ENCODE measurements at places on chromosomes 5 and 9.

GRCh38 chr5:28499766-28500290 is 1461.4 kb upstream of the CDH9 start:
- no peak for DNase-seq

DNA sequence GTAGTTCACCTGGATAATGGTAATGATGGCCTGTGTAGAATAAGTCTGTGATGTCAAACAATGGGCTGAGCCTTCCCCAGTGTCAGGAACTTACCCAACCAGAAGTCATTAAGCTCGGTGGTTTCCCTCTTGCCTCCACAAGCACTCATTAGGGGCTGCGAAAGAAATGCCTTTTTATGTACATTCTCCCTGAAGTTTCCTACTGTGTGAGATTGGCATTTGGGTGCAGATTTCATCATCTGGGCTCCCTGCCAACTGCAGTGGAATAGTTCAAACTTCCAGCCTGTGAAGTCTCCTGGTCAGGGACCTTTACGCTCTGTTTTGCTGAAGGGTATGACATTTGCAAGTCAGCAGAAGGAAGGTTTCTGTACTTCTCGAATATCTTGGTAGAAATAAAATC is 41.6 kb upstream of the TMEM215 start:
- no peak for DNase-seq

- DNase-seq: no peak
Observed at GRCh38 chr9:90449213-90449925, 193.3 kb downstream of the DIRAS2 start.

GRCh38 chr5:98563885-98564653 is 209.4 kb upstream of the RGMB start:
- DNase-seq: no peak

DNA sequence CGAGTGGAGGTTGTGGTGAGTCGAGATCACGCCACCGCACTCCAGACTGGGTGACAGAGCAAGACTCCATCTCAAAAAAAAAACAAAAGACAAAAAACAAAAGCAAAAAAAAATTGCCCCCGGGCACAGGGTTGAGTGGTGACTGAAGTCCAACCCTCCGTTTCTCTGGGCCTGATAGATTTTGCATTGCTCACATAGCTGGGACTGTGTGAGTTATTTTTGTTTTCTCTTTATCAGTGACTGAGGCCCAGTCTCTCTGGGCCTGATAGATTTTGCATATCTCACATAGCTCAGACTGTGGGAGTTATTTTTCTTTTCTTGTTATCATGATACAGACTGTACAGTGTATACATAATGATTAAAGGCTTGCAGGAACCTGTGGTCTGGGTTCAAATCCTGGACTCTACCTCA is 2.6 kb upstream of the SLC28A3 start:
- DNase-seq: no peak

GRCh38 chr5:141343242-141343952 is at the start of gene PCDHGA3:
TSS of gene PCDHGA3 (plus strand) at chr5:141343829. CDS start at chr5:141344034, 205 bp downstream.
- DNase-seq: no peak

- DNase-seq: no peak
Observed at GRCh38 chr5:147481376-147481775, 28.5 kb downstream of the DPYSL3 start.

- DNase-seq: no peak
Observed at GRCh38 chr5:138372225-138372624, 19.7 kb downstream of the KDM3B start.

- no peak for DNase-seq
Observed at GRCh38 chr9:110832926-110833325, 164.3 kb downstream of the MUSK start.

DNA sequence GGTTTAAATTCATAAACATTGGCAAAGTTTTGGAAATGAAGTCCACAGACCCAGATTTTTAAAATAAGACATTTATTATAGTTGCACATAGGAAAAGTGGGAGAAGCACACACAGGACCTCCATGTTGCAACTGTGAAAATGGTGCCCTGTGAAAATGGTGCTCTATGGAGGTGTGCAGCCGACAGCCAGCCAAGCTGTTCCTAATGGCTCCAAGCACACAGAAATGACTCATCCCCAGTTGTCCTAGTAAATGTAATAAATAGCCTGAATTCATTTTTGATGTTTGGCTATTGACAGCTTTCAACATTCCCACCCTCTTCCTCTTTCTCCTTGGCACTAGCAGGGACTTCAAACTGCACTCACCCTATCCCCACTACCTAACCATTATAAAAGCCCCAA is 590.9 kb downstream of the CAAP1 start:
- no peak for DNase-seq

GRCh38 chr5:145937432-145938250 is 1.3 kb downstream of the SH3RF2 start:
- no peak for DNase-seq

DNA sequence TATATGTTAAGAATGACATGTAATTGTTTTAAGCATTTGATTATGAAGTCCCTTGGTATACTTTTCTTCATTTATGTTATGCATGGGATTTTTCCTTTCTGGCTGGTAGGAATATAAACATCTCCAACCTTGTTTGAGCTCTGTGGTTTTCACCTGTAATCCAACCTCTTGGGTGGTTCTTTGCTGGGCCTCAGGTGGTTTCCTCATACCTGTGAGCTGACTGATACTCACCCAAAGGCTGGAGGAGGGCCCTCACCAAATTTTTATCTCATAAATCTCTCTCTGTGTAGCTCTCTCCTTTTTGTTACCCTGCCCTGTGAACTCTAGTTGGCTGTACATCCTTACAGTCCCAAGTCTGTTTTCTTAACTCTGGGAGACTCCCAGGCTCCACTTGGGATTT is 39.8 kb upstream of the C6 start:
- no peak for DNase-seq

- no peak for DNase-seq
Observed at GRCh38 chr5:139966856-139967255, 76.2 kb downstream of the NRG2 start.

DNA sequence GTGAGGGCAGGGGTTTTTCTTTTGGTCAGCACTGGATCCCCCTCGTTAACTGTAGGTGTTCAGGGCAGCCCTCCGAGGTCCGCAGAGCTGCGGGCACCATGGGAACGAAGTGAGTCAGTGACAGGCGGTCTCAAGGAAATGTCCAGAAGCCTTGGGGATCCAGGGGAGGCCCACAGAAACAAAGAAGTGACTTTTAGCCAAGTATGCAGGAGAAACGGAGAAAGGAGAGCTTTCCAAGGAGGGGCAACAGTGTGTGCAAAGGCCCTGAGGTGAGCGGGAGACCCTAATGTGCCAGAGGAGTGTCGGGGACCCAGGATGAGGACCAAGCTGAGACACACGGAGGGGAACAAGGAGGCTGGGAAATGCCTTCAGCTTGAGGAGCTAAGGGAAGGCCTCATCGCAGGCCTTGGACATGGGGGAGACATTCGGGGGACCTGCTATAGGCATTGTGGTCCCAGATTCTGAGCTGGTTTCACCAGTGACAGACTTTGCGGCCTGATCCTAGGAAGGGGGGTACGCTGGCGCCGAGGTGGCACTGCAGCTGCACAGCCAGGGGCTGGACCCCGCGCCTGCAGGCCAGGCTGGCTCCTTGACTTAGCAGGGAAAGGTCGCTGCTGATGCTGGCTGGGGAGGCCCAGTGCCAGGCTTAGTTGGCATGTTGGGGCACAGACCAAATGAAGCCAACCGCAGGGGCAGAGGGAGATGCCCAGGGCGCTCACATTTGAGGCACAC is 3.3 kb downstream of the LTC4S start:
- no peak for DNase-seq

DNA sequence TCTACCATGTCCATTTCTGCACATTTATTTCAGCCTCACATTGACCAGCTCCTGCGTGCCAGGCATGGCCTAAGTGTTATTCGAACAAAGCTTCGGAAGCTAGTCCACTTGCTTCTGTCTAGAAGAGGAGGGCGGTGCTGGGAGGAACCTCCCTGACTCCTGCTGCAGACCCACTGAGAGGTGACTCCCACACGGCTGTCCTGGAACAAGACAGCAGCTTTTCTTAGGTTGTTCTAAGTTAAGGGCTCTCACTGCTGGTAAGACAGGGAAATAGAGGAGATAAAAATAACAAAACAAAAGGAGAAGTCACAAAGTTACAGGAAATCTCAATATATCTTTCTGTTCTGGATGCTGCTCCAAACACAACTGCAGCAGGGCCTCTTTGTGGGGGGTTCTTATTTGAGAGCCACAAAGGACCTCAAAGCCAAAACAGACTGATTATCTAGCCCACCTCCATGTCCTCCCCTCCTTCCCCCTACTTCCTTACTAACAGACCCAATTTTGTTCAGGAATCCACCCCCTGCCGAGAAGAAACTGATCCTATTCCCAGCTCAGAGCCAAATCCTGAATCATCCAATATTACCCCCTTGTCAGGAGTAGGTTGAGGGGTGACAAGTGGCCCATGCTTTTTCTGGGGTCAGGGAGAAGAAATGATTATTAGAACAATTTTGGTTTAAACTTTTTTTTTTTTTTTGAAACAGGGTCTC is 28.4 kb upstream of the KCNIP1 start:
- DNase-seq: no peak

DNA sequence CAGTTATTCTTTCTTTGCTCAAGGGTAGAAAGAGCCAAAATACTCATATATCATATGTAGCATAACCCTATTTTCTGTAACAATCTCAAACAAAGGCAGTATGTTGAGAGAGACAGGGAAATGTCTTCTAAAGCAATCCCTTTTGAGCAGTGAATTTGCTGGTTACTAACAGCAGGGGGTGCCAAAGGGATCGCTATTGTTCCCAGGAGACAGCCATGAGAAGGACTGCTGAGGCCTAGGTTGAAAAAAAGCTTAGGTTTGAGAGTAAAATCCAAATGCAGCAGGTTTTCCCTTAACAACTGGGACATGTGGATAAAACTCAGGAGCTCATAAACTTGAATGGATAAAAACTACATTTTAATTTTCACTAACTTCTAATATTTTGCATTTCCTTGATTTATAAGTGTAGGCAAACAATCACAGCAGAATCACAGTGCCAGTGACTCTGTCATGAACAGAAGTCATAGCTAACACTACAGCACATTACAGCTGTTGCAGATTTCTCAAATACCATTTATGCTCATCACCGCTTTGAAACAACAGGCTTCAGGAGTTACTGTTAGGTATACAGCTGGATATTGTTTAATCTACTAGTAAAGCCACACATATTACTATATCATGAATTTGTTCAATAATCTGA is 148.4 kb downstream of the MAPKAP1 start:
- no peak for DNase-seq

- DNase-seq: no peak
Observed at GRCh38 chr9:129852579-129852978, 17.3 kb downstream of the USP20 start.

DNA sequence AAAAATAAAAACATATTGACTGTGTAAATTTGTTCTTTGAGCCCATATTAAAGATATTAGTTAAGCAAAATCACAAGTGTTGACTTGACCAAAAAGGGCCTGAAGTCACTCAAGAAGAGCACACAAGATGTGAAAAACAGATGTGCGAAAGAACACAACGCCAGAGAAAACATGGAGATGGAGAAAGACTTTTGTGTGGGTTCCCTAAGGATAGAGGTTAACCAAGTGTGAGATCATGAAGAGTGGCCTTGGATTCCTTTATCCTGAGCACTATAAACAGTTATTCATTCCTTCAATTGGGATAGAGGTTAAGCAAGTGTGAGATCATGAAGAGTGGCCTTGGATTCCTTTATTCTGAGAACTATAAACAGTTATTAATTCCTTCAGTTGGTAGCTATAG is 361.8 kb downstream of the CDH18 start:
- DNase-seq: no peak

DNA sequence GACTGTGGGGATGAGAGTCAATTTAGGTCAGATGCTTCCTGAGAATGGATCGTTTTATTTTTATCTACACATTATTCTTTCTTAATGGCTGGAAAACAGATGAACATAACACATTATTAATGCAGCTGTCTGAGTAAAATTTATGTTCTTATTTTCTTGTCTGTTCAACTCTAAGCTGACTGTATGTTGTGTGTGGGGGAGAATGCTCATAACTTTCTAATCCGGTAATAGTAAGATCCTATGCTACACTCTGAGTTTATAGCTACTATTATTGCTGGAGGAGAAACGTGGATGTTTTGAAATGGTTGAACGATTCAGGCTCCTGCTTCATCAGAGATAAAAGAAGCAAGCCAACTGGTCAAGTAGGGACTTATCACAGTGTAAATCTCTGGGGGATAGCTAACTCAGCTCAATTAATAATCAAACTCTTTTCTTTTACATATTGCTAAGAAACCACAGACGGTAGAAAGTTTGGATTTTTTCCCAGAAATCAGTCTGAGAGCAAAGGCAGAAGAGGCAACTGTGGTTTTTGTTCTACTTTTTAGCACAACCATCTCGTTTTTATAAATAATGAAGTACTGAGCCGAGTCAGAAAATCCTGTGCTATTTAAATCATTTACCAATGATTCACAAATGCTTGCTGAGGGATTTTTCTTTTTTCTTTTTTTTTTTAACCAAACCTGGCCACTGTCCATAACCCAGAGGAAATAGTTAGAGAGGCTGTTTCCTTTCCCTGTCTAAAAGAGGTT is 265.0 kb upstream of the FAM174A start:
- no peak for DNase-seq

DNA sequence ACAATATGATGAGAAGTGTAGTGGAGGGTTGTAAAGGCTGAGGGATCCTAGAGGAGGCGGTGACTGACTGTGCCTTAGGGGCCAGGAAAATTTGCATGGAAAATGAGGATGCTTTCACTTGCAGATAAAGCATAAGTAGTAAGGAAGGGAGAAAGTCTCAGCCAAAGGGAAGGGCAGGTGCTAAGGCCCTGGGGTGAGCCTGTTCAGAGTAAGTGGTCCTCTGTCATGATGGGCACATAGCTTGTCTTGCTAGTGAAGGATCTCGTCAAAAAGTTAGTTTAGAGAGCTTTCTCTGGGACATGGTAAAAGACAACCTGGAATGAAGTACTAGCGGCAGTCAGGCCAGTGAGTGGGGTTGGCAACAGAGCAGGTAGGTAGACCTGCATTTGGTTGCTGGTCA is 75.4 kb upstream of the CPLX2 start:
- DNase-seq: no peak

GRCh38 chr9:3244963-3245653 is 280.7 kb downstream of the RFX3 start:
- no peak for DNase-seq

- DNase-seq: no peak
Observed at GRCh38 chr5:174328631-174329299, 283.3 kb downstream of the NSG2 start.

DNA sequence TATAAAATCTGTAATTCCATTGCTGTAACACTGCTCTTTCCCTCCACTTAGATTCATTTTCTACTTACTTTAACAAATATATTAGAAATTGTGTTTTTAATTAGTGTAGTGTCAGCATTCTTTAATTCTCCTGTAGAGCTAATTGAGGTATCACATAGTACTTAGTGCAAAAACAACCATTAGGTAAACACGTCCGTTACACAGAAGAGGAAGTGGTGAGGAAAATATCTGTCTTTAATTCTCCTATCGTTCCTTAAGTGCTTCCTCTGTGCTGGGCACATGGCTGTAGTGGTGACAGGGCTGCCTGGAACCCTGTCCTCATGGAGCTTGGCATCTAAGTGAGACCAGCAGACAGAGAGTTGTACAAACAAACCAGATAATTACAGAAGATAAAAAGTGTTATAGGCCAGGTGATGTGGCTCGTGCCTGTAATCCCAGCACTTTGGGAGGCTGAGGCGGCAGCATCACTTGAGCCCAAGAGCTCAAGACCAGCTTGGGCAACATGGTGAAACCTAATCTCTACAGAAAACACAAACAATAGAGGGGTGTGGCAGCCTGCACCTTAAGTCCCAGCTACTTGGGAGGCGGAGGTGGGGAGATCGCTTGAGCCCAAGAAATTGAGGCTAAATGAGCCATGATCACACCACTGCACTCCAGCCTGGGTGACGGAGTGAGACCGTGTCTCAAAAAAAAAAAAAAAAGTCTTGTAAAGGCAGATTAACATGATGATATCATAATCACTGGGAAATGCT is 36.4 kb downstream of the PARP8 start:
- no peak for DNase-seq
